Peyer's patch (tissue), 4 donors: ENCODE measurements at places on chromosomes 7 and 10. TPM values are rescaled to one million over a fixed set of nuclear protein-coding genes. Genes with fewer than 3 reads are reported as not detected.

- no peak for DNase-seq
These were observed 318.9 kb downstream of the KCNMA1 start for GRCh38 chr10:77318739-77319138.

GRCh38 chr7:99562832-99563231 is 4.4 kb downstream of the ZNF655 start:
- DNase-seq, result no peak

DNA sequence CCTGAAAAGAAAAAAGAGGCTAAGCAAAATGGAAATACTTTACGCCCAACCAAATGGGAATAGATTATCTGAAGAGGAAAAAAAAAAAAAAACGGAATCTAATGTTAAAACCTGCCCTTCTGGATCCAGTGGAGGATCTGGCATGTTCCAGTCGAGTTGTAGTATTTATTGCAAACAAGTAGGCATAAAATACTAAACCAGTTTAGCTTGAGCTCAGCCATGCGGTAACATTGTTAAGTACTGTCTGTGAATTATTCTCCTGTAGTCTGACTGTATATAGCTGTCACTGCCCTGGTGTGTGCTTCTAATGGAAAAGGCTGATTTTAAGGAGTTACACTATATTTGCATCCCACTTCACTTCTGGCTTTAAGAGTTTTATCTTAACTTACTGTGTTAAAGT is 40.3 kb downstream of the CELF2 start:
- DNase-seq, result no peak

- DNase-seq, result no peak
These were observed 228.1 kb downstream of the KIF20B start for GRCh38 chr10:89929282-89930026.

DNA sequence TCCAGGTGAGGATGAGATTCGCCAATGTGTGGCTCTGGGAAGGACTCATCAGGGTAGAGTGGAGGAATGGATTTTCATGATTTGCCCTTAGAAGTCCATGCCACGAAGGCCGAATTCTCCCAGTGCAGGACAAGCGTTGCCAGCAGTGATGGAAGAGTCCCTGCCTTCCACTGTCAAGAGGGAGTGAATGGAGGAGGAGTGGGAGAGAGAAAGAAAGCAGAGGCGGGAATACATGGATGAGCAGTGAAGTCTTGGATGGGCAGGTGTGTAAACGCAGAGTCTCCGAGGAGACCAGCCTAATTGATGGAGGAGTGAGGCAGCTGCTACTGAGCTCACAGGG is 419.2 kb downstream of the GLRX3 start:
- DNase-seq, result no peak

DNA sequence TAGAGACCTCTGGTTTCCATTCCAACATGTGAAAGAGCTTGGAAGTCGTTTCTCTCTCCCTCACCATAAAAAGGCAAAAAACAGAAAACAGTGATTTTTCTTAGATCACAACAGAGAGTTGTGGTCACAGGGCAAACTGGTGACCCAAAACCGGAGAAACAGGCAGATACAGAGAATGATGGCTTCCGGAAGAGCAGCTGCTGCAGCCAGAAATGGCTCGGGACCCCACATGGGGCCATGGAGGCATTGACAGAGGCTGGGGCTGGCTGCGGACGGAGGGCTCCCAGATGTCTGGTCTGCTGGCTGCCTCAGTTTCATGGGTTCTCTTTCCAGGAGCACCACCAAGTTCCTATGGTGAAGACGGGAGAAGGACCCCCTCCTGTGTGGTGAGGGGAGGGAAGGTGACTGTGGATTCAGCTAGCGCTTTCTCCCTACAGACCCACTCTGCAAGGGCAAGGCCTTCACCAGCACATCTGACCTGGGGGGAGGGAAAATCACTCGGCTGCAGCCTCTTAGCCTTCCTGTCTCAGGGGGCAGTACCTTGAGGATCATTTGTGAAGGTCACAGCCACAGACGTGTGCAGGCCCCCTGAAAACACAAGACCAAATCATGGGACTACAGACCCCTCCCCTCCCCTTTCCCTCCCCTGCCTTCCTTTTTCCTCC is 81.4 kb downstream of the WDR37 start:
- DNase-seq, result no peak

DNA sequence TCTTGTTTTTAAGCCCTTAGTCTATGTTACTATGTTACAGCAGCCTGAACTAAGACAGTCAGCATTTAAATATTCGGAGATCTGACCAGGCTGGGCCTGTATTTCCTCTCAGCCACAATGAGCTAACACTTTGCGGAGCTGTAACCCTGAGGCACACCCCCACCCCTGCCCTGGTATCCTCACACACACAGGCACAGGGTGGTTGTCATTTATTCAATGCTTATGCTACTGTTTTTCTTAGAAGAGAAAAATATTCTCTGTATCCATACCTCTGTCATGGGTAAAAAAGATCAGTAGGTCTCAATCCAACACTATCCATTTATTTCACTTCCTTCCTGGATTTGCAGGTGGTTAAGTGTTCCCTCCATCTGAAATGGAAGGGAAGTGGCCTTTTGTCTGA is 80.3 kb upstream of the TRIL start:
- DNase-seq, result no peak

- DNase-seq, result no peak
These were observed 117.9 kb upstream of the PRR15 start for GRCh38 chr7:29445736-29446135.

DNA sequence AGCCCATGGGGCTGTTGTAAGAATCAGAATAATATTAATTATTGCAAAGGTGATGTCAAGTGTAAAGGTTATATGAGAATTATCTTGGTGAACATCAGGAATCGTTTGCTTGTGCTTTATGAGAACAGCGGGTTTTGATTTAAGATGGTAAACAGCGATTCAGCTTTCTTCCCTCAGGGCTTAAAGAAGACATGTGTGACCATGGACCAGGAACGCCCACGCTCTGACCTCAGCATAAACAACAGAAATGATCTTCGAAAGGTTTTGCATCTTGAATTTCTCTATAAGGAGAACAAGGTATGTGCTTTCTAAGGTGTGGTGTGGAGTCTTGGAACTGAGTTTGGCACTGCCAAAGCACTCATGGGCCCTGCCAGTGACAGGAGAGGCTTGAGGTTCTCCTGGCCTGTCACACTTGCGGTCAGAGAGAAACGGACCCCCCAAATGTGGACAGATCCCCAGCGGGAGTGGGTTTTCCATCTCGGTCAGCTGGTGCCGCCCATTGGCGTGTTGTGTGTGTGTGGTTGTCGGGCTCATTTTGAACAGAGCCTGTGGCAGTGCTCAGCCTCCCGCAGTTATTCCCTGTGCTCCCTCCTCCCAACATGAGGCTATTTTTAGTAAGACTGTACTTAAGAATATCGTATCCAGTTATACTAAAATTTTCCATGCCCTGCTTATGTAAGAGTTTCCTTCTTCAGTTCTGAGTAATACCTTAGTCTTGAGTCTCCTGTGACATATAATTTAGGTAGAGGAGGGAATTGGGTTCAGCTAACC is 7.2 kb downstream of the MINDY4 start:
- DNase-seq, result no peak

GRCh38 chr10:14429043-14429700 is 98.4 kb upstream of the FRMD4A start:
- DNase-seq, result no peak

- no peak for DNase-seq
These were observed 103.7 kb downstream of the ZNF92 start for GRCh38 chr7:65477326-65477725.

DNA sequence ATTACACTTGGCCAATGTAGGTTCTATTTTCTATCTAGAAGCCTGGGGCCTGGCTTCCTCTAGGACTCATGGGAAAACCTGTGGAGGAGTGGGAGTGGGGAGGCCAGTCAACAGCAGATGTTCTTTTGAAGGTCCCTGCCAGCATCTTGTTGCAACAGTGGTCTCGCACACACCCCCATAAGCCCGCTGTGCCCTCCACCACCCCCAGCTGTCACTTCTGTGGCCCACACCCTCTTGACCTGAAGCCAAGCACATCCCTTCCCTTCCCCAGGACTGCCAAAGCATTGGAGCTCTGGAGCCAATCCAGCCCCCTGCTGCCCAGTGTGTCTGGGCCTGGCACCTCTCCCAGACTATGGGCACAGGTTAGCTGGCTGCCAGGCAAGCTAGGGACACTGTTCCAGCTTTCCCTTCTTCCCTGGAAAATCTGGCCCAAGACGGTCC is 1.9 kb upstream of the STX1A start:
- DNase-seq, result no peak

- no peak for DNase-seq
These were observed at the start of gene IGFBP1 for GRCh38 chr7:45888185-45888992. IGFBP1 (plus strand) TSS chr7:45888488; CDS start chr7:45888653, 165 bp downstream.

SNCG gene
- 2.4 TPM for total RNA-seq

HEPACAM2 gene
- total RNA-seq, result 29.5 TPM
